ENCODE measurements at places on chromosomes 1 and 21.

DNA sequence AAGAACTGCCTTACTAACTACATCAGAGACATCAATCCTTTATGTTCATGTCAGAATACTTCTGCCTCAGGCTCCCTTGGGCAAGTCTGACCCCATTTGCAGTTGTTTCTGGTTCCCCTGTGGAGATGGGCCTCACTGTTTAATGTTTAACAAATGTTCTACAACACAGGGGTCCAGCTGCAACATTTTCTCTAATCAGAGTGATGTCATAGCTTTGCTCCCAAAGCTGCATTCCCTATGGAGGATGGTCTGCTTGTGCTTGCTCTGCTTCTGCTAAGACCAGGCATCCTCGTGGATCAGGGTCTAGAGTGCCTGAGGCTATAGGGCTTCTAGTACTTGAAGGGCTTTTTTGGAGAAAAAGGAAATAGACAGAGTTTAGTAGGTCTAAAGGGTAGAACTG lies 1071.2 kb downstream of the TTLL7 start:
- DNase-seq = no peak

GRCh38 chr1:209414803-209415329 lies 168.6 kb upstream of the CAMK1G start:
- no peak for DNase-seq

DNA sequence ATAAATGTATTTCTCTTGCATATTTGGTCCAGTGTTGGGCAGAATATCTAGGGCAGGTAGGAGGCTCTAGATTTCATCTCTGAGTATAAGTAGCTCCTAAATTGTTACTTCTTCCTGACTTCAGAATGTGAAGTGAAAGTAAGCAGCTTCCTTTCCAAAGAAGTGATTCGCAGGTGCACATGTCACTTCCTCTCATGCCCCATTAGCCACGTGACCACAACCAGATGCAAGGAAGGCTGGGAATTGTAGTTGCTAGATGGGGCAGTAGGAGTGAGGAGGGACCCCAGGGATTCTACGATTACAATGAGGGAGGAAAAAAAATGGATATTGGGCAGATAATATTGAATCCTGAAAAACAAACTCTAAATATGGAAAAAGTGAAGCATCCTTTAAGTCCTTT lies 113.2 kb upstream of the CYYR1 start:
- no peak for DNase-seq

GRCh38 chr1:89605692-89606091 lies 27.2 kb upstream of the LRRC8C start:
- no peak for DNase-seq

GRCh38 chr1:28296401-28297261 lies 32.2 kb upstream of the MED18 start:
- DNase-seq = no peak

DNA sequence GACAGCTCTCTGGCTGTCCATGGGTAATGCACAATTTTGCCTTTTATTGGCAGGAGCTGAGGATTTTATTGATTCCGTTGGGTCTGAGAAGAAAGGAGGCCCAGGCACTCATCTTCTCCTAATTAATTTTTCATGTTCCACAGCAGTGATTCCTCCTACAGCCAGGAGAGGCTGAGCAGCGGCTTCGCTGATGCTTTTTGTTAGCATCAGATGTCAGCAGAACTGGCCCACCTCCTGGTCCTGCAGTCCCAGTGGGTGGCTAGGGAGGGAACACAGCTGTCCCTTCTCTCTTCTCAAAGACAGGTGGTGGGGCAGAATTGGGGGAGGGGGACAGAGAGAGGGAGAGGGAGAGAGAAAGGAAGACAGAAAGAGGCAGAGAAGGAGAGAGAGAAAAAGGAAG lies 5.7 kb downstream of the MT1HL1 start:
- DNase-seq = no peak

GRCh38 chr1:217435204-217435603 lies 195.7 kb downstream of the GPATCH2 start:
- DNase-seq = no peak

DNA sequence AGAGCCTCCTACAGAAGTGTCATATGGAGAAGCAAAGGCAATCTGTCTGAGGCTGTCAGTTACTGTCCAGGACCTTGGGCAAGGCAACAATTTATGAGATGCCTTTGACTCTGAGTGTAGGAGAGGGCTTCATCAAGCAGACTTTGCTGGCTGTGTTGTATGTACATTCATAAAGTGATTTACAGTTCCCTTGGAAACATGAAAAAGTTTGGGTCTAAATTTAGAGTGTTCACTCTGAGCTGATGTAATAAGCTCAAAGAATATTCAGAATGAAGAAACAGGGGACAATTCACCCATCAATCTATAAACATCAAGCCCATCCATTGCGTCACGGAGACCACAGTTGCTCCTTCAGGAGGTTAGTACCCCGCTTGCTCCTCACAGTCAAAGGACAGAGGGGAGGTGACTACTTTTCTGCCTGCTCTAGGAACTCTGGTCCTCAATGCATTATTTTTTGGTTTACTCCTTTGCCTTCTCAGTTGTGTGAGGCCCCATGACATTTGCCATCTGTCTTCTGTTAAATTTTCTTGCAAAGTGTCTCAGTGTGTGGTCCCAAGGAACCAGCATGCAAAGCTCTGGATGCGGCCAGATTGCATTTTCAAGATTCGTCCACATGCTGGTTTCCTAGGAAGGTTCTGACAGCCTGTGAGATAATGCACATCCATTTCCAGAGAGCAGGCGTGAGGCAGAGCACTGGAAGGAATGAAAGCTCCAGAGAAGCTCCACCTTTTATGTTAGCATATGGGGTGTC lies 241.1 kb upstream of the KIAA0040 start:
- no peak for DNase-seq

DNA sequence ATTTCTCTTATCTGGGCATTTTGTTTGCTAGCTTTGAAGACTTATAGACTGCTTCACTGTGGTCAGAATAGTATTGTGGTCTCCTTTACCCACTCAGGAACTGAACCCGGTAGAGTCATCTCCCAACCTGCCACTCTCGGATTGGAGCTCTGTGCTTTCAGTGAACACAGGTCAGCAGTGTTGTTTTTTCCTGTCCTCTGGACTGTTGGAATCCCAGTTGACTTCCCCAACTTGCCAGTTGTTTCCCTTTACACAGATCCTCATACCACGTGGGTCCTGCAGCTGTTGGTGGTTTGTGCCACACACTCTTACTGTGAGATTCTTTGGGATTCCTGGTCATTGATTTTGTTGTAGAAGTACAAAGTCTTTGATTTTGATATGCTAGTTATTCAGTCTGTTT lies 214.1 kb downstream of the DYRK1A start:
- DNase-seq = no peak

GRCh38 chr1:198253259-198253658 lies 96.5 kb downstream of the NEK7 start:
- no peak for DNase-seq

DNA sequence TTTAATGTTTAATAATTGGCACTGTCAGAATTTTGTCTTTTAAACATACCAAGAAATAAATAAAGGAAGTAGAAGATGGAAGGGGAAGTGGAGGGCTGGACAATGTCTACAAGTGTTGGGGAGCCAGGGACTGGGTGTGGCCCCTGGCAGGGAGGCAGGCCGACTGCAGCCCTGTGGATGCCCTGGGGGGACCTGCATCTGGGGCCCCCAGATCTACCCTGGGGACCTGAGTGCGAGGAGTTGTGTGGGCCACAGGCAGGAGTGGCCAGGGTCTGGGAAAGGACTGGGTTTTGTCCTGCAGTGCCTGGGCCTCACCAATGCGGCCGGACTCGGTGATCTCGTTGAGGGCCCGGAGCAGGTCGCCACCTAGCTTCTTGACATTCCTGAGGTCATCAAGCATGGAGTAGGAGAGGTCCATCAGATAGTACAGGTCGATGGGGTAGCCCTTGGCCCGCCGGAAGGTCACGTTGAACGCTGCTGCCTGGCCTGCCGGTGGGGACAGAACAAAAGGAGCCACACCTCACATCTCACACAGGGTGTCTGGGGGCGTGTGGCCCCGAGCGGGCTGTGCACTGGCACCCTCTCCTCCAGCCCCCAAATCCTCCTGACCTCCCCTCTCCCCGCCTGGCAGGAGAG lies 17.5 kb downstream of the ITGB2 start:
- no peak for DNase-seq

DNA sequence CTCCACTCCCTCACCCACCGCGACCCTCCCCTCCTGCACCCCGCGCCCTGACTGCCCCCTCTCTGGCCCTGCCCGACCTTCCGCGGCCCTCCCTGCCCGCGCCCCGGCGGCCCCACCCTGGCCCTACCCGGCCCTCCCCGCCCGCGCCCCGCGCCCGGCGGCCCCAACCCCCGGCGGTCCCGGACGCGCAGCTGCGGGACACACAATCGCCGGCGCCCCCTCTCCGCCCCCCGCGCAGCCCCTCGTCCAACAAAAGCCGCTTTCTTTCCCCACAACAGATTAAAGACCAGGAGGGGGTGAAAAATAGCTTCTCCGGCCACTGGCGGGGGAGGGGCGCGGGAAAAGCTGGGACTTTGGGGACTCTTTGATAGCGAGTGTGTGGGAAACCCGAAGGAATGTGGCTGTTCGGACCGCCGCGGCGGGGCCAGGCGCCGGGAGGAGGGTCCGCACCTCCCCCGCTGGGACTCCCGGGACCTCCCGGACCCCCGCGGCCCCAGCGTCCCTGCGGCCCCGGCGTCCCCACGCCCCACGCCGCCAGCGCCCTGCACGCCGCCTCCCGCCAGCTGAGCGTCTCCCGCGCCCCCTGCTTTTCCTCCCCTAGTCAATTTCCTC lies 8.8 kb upstream of the ID3 start:
- DNase-seq = no peak

- DNase-seq = no peak
Measured at GRCh38 chr1:166354406-166354805, 187.6 kb upstream of the FAM78B start.

- no peak for DNase-seq
Measured at GRCh38 chr21:36891692-36892091, 74.8 kb downstream of the HLCS start.

- no peak for DNase-seq
Measured at GRCh38 chr21:34670220-34670961, 1.6 kb downstream of the CLIC6 start.

GRCh38 chr1:204408074-204408507 lies 3.5 kb downstream of the PPP1R15B start:
- DNase-seq = no peak

- DNase-seq = no peak
Measured at GRCh38 chr1:114558544-114558943, 22.9 kb downstream of the BCAS2 start.
